ENCODE measurements at places on chromosomes 4 and X.

DNA sequence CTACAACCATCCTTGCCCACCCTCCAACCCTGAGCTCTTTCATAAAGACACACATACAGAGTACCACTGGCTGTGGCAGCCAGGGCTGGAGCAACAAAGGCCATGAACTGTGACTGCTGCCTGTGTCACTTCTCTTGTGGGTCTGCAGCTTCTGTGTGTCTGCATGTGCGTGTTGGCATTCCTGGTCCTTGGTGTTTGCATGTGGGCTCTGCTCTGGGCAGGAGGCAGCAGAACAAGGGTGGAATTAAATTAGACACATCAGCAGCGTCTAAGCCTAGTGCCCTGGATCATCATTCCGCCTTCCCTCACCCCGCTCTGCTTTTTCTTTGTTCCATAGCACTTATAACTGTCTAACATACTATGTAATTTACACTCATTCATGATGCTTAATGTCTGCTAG lies 157.7 kb downstream of the MGST2 start:
- DNase-seq = no peak

DNA sequence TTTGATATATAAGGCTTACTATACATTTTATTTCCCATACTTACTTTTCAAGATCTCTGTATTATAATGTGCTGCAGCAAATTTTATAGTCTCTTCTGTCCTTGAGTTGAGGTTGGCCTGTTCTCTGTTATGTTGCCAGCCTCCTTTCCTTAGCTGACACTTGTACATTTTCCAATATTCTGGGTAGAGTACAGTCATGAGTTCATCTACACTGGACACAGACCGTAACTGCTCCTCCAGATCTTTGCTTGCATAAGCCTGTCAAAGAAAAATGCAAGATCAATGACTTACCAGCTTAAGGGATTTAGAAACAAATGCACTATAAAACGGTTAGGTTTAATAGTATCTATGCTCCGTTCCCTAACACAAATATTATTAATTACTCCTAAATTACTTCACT lies 63.2 kb downstream of the VEGFC start:
- no peak for DNase-seq

DNA sequence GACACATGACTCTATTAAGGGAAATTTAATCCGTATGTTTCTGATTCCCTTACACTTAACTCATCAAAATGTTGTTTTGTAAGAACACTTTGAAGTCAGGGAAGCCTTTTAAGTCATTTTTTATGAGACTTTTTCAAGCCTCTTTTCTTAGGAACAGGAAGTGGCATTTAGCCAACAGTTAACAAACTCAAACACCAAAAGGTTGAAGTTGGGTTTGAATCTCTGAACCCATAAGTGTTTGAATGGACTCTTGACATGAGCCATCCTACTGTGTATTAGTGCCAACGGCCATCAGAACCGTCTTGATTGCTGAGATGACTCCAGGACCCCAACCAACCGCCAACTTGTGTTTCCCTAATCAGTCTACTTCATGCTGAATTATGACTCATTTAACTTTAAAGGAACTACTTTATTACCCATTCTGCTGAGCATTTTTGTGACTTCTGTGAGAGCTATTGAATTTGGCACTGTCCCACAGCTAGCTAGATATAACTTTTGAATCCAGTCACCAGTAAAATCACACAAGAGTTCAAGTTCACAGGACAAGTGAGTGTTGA lies 209.1 kb upstream of the FAT1 start:
- no peak for DNase-seq

DNA sequence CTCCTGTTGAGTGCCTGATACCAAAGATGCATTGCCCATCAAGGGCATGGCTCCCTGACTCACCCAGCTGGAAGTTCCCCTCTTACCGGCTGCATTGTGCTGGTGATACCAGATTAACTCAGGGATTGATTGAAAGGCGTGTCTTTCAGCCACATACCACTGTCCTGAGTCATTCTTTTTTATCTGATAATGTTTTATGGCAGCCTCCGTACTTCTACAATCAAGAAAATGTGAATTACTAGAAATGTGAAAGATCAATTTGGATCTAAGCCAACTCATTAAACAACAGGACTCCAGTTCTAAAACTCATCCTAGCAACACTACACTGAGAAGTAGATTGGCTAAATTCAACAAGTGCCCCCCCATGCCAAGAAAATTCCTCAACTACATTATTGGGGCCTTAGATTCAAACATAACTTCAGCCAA lies 40.0 kb downstream of the TXK start:
- DNase-seq = no peak

- no peak for DNase-seq
Measured at GRCh38 chr4:93648258-93648657, 180.3 kb upstream of the ATOH1 start.

GRCh38 chr4:177236886-177237285 lies 72.8 kb upstream of the NEIL3 start:
- DNase-seq = no peak

- DNase-seq = no peak
Measured at GRCh38 chr4:61614231-61614630, 414.1 kb downstream of the ADGRL3 start.

DNA sequence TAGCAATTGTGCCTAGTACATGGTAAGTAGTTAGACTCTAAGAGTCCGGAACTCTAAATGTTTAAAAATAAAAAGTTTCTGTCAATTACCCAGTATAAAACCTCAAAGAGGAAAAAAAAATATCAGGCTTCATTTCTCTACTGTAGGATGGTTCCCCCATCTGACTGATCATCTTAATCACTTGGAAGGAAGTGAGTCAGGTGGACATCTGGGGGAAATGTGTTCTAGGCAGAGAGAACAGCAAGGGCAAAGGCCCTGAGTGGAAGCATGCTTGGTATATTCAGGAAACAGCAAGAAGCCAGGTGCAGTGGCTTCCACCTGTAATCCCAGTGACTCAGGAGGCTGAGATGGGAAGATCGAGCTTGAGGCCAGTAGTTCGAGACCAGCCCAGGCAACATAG lies 2.9 kb upstream of the EIF1AX start:
- DNase-seq = no peak

DNA sequence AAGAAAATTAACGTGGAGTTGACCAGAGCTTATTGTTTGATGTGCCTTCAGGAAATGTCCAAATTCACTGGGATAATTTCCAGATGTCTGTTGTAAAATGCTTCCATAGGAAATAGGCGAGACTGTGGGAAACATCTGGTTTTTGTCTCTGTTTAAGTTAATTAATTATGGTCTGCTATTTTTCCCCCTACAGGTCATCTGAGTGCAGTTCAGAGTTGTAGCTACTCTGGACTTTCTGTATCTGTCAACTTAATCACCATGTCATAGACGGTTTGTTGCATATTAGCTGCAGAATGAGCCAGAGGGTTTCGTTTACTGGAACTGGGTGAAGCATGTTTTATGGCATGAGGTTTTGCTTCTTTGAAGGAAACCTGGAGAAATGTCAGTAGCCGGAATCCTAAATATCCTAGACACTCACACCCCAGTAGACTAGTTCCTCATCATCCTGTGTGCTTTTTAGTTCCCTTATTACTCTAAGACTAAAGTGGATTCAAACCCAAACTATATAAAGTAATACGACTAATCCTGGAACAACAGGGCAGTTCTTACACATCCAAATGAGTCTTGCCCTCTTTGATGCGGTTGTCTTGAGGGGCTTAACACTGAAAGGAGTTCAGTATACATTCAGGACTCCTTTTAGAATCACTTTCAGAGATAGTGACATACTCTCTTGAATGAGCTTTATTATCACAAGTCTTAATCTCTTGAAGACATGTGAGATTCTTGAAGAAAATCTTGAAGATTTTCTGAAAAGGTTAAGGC lies 62.5 kb downstream of the PPEF1 start:
- no peak for DNase-seq

- no peak for DNase-seq
Measured at GRCh38 chr4:101649790-101650515, 140.6 kb upstream of the BANK1 start.

DNA sequence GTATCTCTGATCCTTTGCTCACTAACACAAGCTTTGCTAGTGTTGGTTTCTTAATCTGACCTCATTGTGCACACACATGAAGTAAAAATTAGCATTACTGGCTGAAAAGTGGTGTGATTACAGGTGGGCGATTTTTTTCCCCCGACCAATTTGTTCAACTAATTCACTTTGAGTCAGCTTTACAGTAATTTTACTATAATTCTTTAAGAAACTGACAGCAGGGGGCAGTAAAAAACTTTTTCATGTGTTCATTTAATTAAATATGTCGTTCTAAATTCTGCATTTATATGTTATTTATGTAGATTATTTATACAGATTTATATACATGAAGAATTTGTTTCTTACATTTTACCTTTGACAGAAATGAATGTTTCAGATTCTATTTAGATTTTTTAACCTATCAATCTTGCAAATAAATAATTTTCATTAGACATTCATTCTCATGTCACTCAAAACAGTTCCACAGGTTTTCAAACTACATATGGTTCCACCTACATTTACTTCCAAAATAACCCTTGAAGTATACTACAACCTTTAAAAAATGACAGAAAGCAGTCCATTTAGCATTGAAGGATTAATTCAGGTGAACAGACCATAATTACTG lies 17.5 kb downstream of the PALLD start:
- DNase-seq = no peak

DNA sequence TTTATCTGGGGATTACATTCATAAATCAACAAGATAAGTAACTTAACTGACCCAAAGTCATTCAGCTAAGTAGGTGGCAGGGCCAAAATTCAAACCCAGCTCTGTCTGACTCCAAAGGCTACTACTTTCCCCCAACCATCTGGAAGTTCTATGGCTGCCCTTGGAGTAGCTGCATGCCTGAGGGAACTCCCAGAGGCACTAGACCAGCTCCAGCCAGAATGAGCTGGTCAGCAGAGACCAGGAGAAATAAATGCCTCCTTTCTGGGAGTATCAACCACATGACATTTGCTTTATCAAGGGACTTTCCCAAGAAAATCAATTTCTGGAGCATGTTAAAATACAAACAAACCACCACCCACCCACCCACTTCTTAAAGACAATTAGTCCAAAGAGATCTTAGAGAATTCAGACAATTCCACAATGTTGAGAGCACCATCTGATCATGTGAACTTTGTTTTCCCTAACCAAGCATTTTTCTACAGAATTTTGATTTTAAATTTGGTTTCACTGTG lies 180.5 kb downstream of the EFHC2 start:
- DNase-seq = no peak

GRCh38 chr4:168797194-168797593 lies 212.9 kb downstream of the CBR4 start:
- DNase-seq = no peak

DNA sequence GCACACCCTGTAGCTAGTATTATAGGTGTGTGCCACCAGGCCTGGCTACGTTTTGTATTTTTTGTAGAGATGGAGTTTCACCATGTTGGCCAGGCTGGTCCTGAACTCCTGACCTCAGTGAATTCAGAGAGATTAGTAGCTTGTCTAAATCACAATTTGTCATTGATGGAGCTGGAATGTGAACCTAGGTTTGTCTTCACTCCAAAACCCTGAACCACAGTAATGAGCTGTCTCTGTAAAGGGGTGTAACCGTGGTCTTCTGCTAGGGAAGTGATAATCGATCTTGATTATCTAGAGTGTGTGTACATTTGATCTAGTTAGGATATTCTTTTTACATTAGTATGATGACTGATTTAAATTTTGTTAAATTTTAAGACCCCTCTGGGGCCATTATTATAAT lies 8.3 kb downstream of the ARHGAP10 start:
- DNase-seq = no peak

DNA sequence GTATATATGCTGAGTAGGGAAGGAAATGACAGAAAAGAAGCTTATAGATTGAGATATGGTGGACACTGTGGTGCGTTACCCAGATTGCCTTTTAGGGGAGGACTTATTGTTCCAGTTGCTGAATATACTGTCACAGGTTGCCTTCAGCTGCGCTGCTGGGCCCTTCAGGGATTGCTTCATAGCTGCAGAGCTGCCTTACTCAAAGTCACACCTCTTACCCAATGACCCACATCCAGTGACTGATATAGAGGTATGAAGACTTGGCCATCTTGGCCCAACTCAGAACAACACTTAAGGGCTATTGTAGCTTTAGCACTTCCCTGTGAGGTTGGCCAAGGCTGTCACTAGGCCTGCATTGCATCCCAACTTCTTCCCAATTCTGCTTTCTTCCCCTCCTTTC lies 63.4 kb upstream of the TMEM164 start:
- DNase-seq = no peak

DNA sequence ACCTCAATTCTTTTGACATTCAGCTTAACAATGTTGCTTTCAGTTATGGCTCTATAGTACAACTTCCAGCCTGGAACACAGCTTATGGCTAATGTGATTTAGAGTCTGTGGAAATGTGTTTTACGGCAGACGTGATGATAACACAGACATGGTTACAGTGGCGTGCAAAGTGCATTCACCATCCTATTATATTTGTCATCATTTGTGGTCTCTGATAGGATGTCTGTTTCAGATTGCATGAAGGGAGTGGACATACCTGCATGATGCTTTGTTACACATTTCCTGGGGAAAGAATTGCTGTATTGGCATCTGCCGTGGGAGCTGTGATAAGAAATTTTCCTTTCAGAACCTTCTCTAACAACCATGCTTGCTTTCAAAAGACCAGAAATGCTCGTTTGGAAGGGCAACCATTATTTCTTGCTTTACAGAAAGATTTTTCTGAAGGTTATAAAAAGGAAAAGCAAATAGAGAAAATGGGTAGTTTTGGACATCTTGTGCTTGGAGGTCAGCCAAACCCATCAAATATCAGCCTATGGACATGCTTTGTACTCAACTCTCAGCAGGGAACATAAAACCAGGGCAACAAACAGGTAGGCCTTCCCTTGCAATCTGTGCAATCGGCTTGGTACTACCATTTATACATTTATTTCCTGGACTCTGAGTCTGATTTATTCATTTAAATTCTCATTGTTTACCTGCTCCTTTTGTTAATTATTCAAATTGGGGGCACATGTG lies 273.9 kb downstream of the TLL1 start:
- no peak for DNase-seq

GRCh38 chrX:39577206-39577984 lies 520.4 kb downstream of the BCOR start:
- DNase-seq = peak; percentile 61

GRCh38 chrX:38881066-38881465 lies 79.8 kb downstream of the MID1IP1 start:
- no peak for DNase-seq

- DNase-seq = no peak
Measured at GRCh38 chrX:106742805-106743204, 16.3 kb downstream of the RNF128 start.

DNA sequence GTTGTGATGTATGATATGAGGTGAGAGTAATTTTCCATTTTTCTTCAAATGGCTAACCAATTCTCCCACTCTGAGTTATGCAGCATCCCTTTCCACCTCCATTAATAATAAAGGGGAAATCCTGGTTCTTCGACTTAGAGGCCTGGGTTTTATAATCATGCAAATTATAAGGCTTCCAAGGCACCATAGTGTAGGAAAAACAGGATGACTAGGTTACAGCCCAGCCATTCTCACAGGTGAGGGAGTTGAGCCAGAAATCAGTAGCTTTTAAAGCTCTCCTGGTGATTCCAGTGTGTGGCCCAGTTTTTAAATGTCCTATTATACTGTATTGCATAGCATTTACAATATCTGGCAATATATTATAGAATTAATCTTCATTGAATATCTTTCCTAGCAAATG lies 203.1 kb downstream of the ARHGEF9 start:
- DNase-seq = no peak

GRCh38 chr4:52861171-52861823 lies 820 bp upstream of the RASL11B start:
- no peak for DNase-seq

- no peak for DNase-seq
Measured at GRCh38 chr4:183327827-183328226, 5.6 kb upstream of the CLDN24 start.
